ENCODE measurements at places on chromosomes 2 and 18.

GRCh38 chr18:21241301-21242048 lies 557 bp upstream of the GREB1L start:
- no peak for DNase-seq

- no peak for DNase-seq
Observed at GRCh38 chr2:172712251-172712650, 23.4 kb upstream of the RAPGEF4 start.

- DNase-seq: no peak
Observed at GRCh38 chr18:66510357-66511045, 93.4 kb downstream of the CDH19 start.

GRCh38 chr2:21535826-21536225 lies 412.1 kb downstream of the TDRD15 start:
- DNase-seq: no peak

GRCh38 chr2:50066873-50067272 lies 912.6 kb upstream of the FSHR start:
- DNase-seq: no peak

- no peak for DNase-seq
Observed at GRCh38 chr2:127829845-127830246, 18.9 kb upstream of the WDR33 start.

DNA sequence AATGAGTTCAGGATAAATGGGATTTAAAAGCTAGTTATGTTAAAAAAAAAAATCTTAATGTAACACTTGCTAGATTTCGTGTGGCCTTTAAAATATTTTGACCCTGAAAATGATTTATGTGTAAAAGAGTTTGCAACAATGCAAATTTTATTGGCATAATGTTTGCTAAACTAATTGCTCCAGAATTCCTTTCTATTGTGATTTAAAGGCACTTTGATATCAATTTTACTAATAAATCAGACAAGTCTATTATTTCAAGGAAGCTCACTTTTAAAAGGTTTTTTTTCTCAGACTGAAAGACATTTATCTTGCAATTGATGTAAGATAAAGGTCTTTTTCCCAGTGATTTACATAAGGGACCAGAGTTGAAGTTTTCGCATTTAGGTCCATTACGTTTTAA lies 17.5 kb downstream of the AP1S3 start:
- no peak for DNase-seq

DNA sequence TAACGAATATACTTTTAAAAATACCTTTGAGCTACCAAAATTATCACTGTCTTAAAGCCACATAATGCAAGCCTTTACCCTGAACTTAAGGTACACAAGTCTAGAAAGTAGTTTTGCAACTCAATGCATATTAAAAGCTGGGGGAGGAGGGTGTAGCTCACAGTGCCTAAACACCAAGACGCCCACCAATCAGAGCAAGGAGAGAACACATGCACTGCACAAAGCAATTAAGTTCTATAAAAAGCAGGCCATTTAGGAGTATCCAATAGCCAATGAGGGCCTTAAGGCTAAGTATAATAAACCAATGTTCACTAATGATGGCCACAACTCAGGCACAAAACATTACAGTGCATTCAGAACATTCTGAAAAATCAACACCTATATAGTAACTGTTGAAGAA lies 16.2 kb downstream of the TRIP12 start:
- DNase-seq: no peak

GRCh38 chr2:179550214-179550613 lies 285.6 kb upstream of the SESTD1 start:
- no peak for DNase-seq

GRCh38 chr2:68799140-68800026 lies 64.8 kb downstream of the ARHGAP25 start:
- DNase-seq: no peak

- no peak for DNase-seq
Observed at GRCh38 chr2:239696559-239697207, 295.9 kb upstream of the HDAC4 start.

DNA sequence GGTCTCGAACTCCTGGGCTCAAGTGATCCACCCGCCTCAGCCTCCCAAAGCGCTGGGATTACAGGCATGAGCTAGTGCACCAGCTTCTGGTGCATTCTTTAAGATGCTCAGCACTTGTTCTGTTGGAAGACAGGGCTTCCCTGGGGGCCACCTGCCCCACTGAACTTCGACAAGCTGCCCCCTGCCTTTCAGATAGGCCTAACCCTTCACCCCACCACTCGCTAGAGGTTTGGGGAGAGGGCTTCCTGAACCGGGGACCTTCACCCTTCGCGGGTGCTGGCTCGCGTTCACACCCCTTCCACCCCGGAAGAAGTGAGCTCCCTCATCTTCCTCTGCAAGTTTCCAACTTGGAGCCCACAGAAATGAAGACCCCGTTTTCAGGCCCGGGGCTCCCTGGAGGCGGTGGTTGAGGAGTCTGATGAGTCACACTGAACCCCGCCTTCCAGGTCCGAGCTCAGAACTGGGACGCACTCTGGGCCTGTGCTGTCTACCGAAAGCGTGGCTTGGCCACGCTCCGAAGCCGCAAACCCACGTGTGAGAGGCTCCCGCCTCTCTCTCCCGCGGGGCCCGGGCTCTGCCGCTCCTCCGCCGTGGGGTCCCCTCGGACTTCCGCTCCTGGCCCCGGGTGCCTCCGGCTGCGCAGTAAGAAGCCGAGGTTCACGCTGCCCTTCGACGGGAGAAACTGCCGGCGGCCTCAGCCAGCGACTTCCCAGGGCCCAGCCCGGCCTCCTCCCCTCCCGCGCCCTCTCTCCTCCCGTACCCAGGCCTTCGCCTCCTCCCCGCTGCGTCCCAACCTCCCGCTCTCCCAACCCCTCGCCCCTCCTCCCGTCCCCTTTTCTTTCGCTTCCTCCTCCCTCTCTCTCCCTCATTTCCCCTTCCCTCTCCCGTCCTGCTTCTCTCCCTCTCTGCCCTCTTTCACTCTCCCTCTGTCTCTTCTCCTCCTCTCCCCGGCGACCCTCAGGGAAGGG lies 47.5 kb upstream of the SP3 start:
- DNase-seq: no peak

GRCh38 chr2:171878481-171878993 lies 15.5 kb downstream of the SLC25A12 start:
- DNase-seq: no peak

GRCh38 chr2:201401815-201402214 lies 44.7 kb upstream of the FLACC1 start:
- no peak for DNase-seq

- no peak for DNase-seq
Observed at GRCh38 chr2:241842620-241843211, 16.0 kb downstream of the PDCD1 start.

- DNase-seq: no peak
Observed at GRCh38 chr2:64626963-64627760, 26.6 kb downstream of the SERTAD2 start.

DNA sequence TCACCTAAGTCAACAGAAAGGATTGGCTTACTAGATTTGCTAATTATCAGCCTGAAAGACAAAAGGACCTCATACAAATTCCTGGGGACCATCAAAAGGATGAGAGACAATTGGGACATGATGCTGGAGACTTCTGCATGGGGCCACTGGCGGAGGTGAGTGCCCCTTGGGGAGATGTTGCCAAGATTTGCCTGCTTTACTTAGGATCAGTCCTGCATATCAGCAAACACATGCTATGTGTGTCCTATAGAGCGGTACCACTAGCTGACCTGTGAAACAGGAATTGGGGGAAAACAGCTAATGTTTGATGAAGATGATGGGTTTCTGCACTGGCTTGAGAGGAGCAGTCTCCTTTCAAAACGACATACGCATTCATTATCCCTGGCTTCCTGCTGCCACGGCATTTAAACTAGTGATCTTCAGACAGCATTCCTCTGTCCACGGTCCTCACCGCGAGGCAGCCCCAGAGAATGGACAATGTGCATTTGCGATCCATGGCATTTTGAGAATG lies 104.2 kb downstream of the TGIF1 start:
- DNase-seq: no peak

GRCh38 chr2:64221935-64222334 lies 77.7 kb upstream of the PELI1 start:
- DNase-seq: no peak

GRCh38 chr2:23696752-23697045 lies 230.2 kb downstream of the ATAD2B start:
- DNase-seq: peak; percentile 12

GRCh38 chr2:121603185-121603584 lies 46.1 kb downstream of the CLASP1 start:
- no peak for DNase-seq

- DNase-seq: no peak
Observed at GRCh38 chr18:58315739-58316215, 271.8 kb downstream of the NEDD4L start.

GRCh38 chr2:240169486-240170353 lies 29.3 kb upstream of the OTOS start:
- no peak for DNase-seq

- DNase-seq: no peak
Observed at GRCh38 chr2:227703280-227703732, 14.5 kb downstream of the SLC19A3 start.

All from C1 segment of cervical spinal cord (tissue), 14 donors.